ENCODE measurements at places on chromosomes 12 and 14.

GRCh38 chr12:101302741-101303140, 22.8 kb downstream of the UTP20 start:
- DNase-seq, result no peak

DNA sequence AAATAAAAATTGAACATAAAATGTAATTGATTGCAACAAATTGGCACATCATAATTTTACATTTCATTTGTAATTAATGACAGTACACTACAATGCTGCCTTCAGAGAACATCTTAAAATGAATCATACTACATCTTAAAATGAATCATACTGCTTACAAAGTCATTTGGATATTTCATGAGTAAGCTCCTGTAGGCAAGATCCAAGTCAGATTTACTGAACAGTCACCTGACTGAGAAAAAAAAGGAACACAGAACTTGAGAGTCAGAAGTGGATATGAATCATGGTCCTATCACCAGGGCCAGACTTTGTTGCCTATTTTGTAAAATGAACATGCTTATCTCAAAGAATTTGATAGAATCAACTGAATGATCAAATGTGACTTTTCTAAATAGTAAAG, 32.7 kb upstream of the FBLN5 start:
- DNase-seq, result no peak

GRCh38 chr12:48296586-48297282, 54.0 kb downstream of the ZNF641 start:
- peak; percentile 17 for DNase-seq

DNA sequence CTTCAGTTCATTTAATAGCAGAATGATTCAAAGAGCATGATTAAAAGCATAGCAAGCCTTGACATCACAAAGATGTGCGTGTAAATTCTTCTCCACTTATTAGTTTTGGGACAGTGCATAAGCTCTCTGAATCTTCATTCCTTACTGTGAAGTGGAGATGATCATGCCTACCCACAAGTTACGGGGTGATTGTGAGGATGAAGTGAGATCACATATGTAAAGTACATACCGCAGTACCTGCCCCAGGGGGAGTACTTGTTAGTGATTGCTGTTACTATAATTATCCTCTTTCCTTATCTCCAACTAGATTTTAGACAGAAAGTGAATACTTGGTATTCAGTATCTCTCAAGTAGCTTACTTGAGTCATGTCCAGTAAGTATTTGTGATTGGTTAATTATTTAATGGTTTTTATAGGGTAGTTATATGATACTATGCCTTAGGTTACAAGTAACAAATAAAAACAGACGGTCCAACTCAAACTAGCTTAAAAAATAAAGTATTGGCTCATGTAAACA, 6.0 kb downstream of the RAD9B start:
- DNase-seq, result no peak

Measured in frontal cortex (tissue), 4 donors.